ENCODE measurements at places on chromosomes 16 and 17.

- DNase-seq, result no peak
Observed at GRCh38 chr17:205817-206216, 24.4 kb upstream of the DOC2B start.

DNA sequence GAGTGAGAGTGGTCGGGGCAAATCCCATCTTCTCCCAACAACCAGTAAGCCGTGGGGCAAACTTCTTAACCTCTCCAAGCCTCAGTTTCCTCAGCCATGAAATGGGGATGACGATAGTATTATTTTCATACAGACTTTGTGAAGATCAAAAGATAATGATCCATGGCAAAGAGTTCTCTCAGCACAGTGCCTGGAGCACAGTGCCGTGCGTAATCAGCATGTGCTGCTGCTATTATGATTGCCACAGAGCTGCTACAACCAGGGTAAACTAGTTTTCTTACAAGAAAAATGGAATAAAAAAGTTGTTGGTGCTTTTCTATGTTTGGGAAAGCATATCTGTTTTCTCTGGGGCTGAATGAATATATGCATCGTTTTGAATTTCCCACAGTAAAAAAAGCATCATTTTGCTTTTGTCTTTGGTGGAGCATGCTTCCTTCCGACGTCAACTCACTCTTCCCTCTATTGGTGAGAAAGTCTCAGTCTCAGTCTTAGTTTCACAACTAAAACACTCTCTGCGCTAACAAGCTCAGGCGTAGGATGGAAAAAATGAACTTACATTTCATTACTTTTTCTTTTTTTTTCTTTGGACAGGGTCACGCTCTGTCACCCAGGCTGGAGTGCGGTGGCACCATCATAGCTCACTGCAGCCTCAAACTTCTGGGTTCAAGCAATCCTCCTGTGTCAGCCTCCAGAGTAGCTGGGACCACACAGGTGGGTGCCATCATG, 37.2 kb downstream of the CDK5R1 start:
- no peak for DNase-seq

- peak; percentile 85 for DNase-seq
Observed at GRCh38 chr17:75124041-75124818, 7.3 kb downstream of the NT5C start.

DNA sequence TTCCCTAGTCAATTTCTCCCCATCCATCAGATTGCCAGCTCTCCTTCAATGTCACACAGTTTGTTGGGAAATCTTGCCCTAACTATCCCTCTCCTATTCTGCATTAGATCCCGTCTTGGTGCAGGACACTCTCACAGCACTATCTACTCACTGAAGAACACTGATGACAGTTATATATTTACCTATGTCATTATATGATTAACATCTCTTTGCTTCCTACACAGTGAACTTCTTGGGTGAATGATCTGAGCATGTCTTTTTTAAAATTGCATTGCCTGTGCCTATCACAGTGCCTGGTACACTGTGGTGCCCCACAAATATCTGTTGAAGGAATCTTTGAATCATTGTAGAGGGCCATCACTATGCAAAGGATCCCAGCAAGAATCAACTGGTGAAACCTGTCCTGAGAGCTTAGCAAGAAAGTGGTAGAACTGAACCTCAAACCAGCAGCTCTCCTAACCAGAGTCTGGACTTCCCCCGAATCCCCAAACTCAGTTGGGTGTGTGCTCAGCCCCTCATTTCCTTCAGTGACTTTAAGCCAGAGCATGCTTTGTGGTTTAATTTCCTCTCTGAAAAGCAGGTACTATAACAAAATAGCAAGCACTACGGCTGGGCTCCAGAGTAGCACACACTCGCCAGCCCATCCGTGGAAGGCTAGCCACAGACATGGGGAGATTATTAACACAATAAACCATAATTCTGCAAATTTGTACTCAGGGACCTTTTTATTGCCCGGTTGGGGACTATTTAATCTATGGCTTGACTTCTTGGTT, 680.7 kb upstream of the SALL1 start:
- DNase-seq, result no peak

DNA sequence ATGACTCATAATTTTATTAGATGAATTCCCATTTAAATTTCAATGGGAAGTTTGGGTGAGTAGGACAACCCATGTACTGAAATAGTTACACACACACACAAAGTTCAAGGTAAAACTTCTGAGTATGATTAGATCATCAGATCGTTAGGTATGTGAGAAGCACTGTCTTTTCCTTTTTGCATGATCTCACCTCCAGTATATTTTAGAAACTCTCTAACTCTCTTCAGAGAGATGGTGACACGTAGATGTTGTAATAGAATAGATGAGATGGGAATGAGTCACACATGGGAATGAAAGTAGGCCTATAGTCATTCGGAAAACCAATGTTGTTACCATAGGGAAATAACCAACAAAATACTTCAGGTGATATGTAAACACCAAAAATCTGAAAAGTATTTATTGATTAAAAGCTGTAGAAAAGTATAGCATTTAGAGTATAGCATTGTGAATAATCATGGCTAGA, 22.2 kb downstream of the KRT23 start:
- peak; percentile 97 for DNase-seq

DNA sequence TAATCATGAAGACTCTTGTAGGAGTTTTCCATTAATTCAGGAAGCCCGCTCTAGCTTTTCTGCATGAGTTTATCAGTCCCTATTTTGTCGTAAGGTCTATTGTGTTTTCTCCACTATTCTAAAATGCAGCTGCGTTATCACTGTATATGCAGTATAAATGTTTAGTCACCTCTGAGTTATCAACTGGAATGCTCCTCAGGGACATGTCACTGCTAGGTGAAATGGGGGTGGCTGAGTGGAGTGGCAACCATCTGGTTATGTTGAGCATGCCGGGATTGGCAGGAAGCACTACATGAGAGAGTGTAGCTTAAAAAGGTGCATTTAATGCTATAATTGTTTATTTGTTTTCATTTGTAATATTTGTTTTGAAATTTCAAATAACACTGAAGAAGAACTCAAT, 285.2 kb upstream of the ELAC2 start:
- no peak for DNase-seq

DNA sequence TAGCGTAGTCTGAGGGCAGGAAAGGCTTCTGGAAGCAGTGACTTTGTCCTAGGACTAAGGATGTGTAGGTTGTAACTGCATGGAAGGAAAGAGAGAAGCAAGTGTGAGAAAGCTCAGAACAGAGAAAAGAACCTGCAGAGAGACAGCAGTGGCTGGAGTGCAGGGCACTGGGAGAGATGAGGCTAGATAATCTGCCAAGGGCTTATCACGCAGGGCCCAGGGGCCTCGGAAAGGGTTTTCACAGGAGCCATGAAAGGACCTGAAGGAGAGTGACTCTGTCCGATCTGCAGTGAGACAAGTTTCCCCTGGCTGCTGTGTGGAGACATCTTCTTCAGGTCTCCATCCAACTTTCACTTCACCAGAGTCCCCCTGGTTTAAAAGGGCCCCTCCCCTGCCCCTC, 7.1 kb upstream of the SRCAP start:
- no peak for DNase-seq

DNA sequence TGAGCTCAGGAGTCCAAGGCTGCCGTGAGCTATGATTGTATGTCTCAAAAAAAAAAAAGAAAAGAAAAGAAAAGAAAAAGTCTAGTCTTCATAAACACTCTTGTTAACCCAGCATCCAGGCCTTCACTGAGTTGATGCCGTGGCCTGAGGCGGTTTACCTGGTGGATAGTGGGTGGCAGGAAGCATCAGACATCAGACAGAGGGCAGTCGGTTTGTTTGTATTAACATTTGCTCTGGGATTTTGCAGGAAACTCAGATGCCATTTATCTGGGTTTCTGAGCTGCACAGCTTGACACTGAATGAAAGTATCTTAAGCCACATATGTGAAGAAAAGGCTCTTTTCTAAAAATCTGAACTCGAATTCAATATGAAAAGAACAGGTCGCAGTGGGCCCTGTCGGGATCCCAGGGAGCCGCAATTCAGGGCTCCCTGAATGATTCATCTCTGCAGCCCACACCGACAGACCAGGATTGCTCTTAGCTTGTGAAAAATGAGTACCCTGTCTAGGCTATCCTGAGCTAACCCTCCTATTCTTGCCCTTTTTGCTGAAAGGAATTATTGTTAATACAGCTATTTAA, 1.1 kb upstream of the DBNDD1 start:
- DNase-seq, result no peak

DNA sequence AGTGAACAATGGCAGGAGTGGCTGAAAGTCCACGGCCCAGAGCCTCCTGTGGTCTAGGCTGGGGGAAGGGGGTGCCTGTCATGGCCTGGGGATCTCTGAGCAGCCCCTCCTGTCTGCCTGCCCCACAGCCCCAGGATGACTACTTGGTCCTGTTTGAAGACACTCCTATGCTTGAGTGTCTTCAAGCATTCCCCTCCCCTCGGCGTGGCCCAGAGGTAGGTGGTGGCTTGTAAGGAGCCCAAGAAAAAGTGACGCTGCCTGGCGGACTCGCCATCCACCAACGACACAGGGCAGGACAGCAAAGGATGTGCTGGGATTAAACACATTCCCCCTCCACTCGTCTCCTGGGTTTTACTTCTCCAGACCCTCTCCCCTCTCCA, 5.7 kb downstream of the SULT1A1 start:
- no peak for DNase-seq

- no peak for DNase-seq
Observed at GRCh38 chr17:15216481-15216880, 48.6 kb downstream of the PMP22 start.

- DNase-seq, result no peak
Observed at GRCh38 chr16:16982614-16983013, 488.1 kb downstream of the XYLT1 start.

DNA sequence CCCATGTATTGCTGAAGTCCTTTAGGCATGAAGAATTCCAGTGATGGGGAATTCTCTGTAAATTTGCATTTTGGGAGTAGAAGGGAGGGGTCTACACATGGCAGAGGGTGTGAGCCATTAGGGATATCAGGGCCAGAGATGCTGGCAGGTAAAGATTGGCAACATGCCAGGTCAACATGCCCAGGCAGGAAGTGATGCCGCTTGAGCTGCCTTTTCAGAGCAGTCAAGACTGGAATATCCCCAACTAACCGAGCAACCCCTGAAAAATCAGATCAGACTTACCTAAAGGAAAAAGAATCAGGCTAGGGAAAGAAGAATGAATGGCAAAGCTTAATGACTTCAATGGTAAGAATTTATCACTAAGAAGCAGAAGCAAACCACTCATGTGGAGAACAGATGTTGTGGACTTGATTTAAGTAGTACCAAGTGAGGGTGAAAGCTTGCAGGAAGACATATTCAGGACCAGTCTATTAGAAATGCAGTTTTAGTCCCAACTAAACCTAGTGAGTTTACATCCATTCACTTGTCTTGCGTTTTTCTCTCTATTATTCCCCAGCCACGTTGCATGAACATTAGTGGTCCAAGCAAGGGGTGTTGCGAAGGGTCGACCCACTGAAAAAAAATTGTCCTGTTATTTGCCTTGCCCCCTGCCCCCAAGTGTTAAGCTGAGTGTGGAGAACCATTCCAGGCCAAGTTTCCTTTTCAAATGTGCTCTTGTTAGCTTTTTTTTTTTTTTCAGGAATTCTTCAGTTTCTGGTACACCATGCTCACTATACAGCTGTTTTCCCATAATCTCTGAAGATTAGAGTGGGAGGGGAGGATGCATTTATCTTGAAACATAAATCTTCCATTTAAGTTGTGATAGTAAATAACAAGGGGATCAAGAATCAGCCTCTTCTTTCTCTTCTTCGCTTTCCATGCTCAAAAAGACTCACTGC, 105.2 kb downstream of the ABCA8 start:
- no peak for DNase-seq

GRCh38 chr17:19304209-19304608, 58.3 kb downstream of the B9D1 start:
- peak; percentile 44 for DNase-seq

GRCh38 chr16:23395732-23396131, 57.3 kb downstream of the COG7 start:
- DNase-seq, result no peak

DNA sequence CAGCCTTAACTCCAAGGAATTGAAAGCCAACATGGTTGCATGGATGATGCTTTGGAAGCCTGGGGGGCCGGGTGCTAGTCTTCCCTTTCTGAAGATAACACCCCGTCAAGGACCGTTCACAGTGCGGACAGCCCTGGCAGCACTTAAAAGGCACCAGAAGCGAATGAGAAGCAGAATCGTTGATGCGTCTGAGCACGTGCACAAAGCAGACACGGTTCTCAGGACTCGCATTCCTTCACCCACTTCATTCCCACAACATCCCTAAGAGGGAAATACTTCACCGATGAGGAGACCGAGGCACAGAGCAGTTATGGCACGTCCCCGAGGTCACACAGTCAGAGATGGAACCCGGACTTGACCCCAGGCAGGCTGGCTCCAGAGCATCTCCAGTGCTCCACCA, 14.2 kb downstream of the TRPV1 start:
- no peak for DNase-seq

DNA sequence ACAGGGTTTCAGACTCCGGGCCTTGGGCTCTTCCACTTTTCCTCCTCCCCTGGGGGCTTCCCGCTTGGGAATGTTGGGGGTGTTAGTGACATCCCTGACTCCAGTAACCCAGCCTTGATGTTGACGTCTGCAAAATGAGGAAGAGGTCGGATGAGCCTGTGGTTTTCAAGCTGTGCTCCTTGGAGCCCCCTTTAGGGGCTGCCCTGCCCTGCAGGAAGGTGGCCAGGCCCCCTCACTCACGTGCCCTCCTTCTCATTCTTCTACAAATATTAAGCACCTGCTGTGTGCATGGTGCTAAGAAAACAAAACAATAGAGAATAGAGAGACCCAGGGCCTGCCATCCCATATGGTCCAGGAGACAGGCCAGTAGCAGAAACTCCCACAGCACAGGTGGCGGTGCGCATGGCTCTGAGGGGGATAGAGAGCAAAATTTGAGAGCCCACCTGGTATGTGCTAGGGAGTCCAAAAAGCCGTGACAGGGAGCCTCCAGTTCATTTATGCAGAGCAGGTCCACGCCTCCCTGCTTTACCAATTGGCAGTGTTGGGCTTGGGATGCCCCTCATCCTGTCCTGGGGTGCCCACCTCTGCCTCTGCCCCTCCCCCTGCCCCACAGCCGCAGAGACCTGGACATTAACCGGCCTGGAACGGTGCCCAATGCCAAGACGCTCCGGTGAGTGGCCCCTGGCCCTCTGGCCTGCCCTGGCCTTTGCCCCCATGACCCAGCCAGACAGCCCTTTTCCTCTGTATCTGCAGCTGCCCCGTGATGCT, 7.4 kb downstream of the NDRG4 start:
- no peak for DNase-seq

DNA sequence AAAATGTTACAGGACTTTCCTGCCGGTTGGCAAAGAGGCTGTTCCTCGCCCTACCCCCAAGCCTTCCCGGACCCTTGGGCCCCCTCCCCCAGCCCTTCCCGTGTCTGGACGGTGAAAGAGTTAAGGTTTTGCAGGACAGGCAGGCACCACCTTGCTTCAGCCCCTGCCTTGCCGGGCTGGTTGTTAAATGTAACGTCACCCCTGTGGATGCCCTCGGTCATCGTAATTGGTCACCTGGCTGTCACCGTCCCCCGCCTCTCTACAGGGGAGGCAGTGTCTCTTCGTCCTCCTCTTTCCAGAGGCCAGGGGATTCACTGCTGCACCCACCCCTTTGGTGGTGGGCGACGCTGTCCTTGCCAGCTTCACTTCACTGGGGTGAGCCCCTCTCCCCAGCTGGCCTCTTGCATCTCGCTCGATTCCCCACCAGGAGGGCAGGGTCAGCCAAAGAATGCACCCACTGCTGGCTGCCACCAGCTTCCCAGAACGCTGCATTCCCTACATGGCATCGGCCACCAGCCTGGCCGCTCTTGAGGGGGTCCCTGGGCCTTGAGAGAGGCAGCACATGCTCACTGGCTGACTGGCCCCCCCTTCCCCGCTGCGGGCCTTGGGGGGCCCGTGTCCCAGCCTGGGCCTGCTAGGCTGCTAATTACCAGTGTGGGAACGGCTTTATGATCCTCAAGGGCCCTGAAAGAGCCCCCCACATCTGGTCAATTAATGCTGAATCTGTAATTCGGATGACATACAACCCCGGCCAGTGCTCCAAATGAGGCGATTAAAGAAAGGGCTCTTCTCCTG, 25.2 kb upstream of the GSE1 start:
- no peak for DNase-seq

All from kidney epithelial cell (primary cell).